Gastrocnemius medialis (tissue), 4 donors: ENCODE measurements at places on chromosomes 7 and 10.

GRCh38 chr10:132310701-132311337 is 3.1 kb upstream of the STK32C start:
- H3K27me3 ChIP-seq, result peaks cover 7% of the 10 kb centered on the region
- no peak overlapping the region for H3K27ac ChIP-seq
- H3K36me3 ChIP-seq, result no peaks in the 10 kb centered on the region

- H3K4me1 ChIP-seq, result no peaks in the 10 kb centered on the region
- DNase-seq, result no peak
- no peak overlapping the region for H3K27ac ChIP-seq
- H3K4me3 ChIP-seq, result no peak overlapping the region
- H3K27me3 ChIP-seq, result no peaks in the 10 kb centered on the region
Measured at GRCh38 chr10:83543691-83544462, 595.4 kb upstream of the GHITM start.

GRCh38 chr7:33601101-33601500 is 304.2 kb upstream of the BMPER start:
- H3K27ac ChIP-seq, result no peak overlapping the region
- no peaks in the 10 kb centered on the region for H3K36me3 ChIP-seq
- no peaks in the 10 kb centered on the region for H3K27me3 ChIP-seq
- no peak overlapping the region for H3K4me3 ChIP-seq
- no peaks in the 10 kb centered on the region for H3K4me1 ChIP-seq
- DNase-seq, result no peak

GRCh38 chr10:123904834-123905409 is 13.3 kb upstream of the CPXM2 start:
- H3K4me1 ChIP-seq, result peaks cover 4% of the 10 kb centered on the region
- H3K4me3 ChIP-seq, result no peak overlapping the region
- H3K27me3 ChIP-seq, result no peaks in the 10 kb centered on the region
- H3K36me3 ChIP-seq, result no peaks in the 10 kb centered on the region
